Stimulated activated CD4-positive, alpha-beta T cell treated with anti-CD3 and anti-CD28 coated beads, Interleukin-15, amount 100 ng/mL, for 48 hours (primary cell): ENCODE measurements at places on chromosomes 7 and 10.

DNA sequence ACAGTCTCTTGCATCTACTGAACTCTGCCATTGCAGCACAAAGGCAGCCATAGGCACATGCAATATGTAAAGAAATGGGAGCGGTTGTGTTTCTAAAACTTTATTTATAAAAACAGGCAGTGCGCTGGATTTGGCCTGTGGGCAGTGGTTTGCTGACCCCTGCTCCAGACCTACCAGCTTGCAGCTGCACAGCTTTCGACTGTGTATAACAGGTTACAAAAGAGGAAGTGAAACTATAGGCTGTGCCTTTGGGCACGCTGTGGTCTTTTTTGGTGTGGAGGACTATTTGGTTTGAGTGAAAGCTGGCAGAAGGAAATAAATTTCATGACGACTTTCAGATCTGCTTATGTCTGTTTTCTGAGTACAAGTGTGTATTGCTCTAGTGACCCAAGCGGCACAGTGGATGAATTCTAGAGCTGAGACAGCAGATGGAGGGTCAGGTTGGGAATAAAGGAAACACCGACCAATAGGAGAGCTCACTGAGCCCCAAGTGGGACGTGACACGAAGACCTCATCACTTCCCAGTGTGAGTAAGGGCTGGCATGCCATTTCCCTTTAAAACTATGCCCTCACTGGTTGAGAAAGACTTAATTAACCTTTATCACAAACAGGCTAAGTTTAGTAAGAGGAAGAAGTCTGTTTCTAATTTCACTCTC is 152.7 kb downstream of the ANK3 start:
- DNase-seq = no peak

DNA sequence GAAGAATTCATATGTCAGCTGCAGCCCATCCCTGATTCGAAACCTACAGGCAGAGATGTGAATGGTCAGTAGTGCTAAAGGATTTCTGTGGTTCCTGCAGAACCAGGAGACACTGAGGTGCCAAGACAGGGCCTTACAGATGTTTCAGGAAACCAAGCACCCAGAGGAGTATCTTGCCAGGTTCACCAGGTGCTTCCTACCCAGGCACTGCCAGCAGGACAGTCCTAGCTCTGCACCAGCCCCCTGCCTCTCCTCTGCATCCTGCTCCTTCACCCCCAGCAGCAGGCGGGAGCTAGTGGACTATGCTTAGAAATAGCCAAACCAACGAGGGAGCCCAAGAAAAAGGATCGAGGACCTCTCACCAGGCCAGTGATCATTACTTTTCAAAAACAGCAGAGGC is 4.2 kb upstream of the IKZF1 start:
- no peak for DNase-seq

DNA sequence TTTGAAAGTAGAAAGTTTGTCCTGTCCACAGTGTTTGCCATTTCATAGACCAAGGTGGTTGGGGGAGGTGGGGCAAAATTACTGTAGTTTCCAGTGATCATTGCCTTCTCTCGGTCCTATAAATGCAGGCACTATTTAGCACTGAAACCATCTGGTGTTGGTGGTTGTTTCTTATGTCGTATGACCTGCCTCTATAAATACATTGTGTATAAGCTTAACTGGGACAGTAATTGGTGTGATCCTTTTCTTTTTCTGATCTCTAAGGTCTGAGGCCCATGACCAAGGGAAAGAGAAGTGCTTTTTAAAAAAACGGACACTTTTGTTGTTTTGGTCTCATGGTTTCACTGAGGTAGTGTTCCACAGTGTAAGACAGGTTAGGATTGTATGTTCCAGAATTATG is 63.1 kb downstream of the AUTS2 start:
- DNase-seq = no peak

GRCh38 chr7:25429731-25430130 is 201.4 kb upstream of the NPVF start:
- no peak for DNase-seq

- no peak for DNase-seq
These were observed 25.4 kb downstream of the KAT6B start for GRCh38 chr10:74851831-74852230.

DNA sequence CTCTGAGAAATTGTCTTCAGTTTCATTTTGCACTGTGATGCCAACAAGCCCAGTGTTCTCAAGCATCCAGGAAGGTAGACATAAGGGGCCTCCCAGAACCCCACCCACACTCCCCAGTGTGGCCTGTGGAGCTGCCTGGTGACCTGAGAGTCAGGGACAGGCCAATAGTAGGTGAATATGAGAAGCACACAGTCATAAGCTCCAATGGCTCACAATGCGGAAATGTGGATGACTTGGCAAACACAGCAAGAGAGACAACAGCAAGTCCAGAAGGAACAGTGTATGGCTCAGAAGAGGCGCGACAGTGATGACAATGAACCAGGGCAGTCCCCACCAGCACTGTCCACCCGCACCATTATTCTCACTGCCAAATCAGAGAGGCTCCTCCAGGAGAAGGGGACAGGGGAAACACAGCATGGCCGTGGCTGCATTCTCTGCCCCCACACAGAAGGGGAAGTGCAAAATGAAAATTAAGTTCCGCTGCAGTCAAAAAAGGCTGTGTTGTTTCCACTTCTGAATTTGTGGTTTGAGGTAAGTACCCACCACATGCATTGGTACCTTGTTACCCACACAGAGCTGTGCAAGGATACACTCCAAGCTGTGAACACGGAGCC is 419.8 kb downstream of the GRID1 start:
- no peak for DNase-seq

GRCh38 chr7:137948845-137949330 is 53.0 kb downstream of the CREB3L2 start:
- DNase-seq = no peak

- DNase-seq = no peak
These were observed 1.2 kb upstream of the SDHAF3 start for GRCh38 chr7:97116308-97116707.

- DNase-seq = no peak
These were observed 25.9 kb downstream of the GRM8 start for GRCh38 chr7:127226685-127227374.

DNA sequence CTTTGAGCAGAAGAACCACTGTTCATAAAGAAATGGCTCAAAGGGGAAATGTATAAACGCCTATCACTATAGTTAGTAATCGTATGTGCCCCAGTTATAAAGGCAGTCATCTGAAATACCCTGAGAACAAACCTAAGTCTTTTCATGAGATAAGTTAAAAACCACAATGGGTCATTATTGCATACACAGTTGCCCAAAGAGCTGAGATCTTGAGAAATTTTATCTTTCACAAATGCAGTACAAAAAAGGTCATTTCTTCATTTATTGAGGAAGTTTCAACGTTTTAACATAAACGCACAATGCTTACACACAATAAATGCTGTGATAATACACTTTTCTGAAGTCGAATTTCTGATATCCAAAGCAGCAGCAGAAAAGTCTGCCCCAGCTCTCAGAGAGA is 114.4 kb downstream of the MICU1 start:
- DNase-seq = no peak

GRCh38 chr7:45888993-45889366 is 692 bp downstream of the IGFBP1 start:
- DNase-seq = no peak

DNA sequence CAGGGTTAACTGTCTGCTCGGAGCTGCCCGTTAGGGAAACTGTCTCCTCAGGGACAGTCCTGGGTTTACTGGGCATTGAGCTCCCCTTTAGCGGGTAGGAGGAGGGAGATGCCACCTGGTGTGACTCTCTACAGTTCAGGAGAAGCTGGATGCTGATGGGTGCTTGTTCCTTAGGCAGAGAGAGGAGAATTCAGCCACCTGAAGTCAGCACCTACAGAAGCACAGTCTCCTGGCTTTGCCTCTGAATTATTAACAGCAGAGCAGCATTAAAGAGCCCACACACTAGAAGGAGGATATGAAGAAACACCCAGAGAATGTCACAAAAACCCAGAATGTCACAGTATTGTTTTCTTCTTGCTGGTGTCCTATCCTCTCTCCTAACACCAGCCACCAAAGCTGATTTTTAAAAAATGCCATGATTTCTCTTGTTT is 696 bp downstream of the GIMAP4 start:
- DNase-seq = no peak

DNA sequence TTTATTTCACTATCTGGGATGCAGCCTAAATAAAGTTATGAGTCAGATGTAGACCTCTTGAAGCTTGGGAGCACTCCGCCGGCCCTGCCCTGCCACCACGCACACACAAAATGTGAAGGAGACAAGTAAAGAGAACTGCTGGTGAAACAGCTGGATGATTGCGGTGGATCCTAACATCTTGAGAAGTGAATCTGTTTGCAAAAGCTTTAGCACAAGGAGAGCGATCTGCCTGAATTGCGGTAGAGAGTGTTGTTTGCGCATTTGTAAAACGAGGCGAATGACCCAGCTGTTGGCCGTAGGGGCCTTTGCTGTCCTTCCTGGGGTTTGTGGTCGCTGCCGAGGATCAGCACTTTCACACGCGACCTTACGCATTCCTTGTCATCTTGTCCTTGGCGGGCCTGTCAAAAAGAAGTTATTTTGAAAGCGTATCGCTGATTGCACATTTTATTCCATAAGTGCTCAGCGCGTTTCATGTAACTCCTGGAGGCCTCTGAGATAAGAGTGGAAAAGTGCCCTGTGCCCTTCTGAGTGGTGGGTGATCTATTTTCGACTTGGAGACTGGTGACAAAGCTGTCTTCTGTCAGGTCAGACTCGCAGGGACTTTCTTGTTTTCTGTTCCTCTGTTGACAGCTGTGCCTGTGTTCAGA is 40.8 kb downstream of the RBM20 start:
- no peak for DNase-seq

- no peak for DNase-seq
These were observed 305.1 kb upstream of the PITRM1 start for GRCh38 chr10:3477683-3478082.

- no peak for DNase-seq
These were observed 1.3 kb downstream of the HOXA1 start for GRCh38 chr7:27094304-27095049.

- no peak for DNase-seq
These were observed 43.3 kb upstream of the FZD8 start for GRCh38 chr10:35685402-35685801.

DNA sequence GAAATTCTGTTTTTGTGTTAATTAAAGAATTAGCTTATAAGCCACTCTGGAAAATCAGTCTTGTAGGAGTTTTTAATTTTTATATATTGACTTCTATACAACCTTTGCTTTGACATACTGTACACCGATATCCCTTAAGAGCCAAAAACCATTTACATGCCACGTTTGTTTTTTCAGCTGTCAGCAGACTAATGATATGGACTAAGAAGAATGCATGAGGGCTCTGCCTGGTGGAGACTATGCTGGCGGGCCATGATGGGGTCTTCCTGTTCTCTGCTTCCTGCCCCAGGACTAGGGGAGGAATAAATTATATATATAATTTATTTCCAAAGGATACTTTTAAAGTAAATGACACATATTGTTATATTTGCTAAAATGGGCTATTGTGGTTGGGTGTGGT is 96.3 kb downstream of the CDK14 start:
- no peak for DNase-seq

GRCh38 chr7:132187869-132188789 is 388.1 kb downstream of the PLXNA4 start:
- DNase-seq = no peak

DNA sequence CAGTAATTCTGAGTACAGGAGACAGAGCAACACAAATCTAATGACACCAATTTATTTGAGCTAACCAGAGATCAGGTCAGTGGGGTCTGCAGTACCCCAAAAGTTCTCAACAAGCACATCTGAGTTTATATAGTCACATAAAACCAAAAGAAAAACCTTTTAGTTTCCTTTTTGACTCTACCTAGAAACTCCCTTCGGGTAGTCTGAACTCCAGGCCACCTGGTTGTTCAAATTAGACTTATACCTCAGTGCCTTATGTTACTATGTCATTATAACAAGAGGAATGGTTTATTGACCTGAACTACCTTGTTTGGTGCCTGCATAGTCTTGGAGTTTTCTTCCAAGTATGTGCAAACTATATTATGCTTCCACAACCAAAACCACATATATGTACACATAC is 14.6 kb downstream of the ZCWPW1 start:
- DNase-seq = no peak

DNA sequence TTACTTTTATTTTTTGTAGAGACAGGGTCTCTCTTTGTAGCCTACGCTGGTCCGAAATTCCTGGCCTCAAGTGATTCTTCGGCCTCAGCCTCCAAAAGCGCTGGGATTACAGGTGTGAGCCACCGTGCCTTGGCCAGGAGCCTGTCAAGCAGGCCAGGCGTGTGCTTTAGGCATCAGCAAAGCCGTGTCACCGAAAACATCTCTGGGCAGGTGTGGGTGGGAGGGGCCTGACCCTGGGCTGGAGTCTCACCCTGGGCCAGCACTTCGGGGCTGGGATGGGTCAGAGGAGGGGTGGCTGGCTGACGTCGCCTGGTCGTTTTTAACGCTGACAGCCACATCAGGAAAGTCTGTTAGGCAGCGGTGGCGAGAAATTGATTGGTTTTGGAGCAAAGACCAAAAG is 80.9 kb downstream of the UNCX start:
- DNase-seq = no peak

GRCh38 chr10:103713676-103714075 is 141.7 kb downstream of the SH3PXD2A start:
- DNase-seq = no peak

- DNase-seq = no peak
These were observed 107.4 kb upstream of the INSYN2A start for GRCh38 chr10:127303746-127304145.

DNA sequence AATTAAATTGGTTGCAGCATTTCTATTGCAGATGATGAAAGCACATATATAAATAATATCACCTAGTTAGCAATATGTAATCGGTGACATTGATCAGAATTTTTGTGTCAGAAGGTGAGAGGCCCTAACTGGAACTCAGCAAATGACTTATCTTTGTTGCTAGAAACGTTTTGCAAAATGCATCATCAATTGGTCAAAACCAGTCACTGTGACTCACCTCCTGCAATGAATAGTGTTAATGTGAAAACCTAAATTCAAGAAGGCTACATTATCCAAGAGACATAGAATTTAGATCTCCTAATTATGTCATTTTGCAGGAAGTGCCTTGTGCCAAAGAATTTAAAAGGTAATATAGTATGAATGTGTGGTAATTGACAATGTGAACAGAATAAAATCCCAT is 9.8 kb upstream of the PNLIPRP3 start:
- DNase-seq = no peak

GRCh38 chr10:129831150-129831549 is 132.9 kb downstream of the EBF3 start:
- DNase-seq = no peak

GRCh38 chr7:2735744-2736143 is 47.7 kb downstream of the AMZ1 start:
- no peak for DNase-seq
